ENCODE measurements at places on chromosomes 3 and 15. TPM values are rescaled to one million over a fixed set of nuclear protein-coding genes. Genes with fewer than 3 reads are reported as not detected.

Gene MORC1
- not detected for total RNA-seq

Gene NR1I2
- 0.63 TPM for total RNA-seq

Gene MYH15
- total RNA-seq, result 0.63 TPM

Gene FBXW12
- total RNA-seq, result 2.8 TPM

Gene ASB14
- total RNA-seq, result not detected

Gene ACKR2
- not detected for total RNA-seq

Gene FSTL1
- total RNA-seq, result 63.5 TPM

Gene GOLGA8Q
- 1.9 TPM for total RNA-seq

Gene SCAPER
- 97.0 TPM for total RNA-seq

Gene CACNA2D2
- total RNA-seq, result 4.1 TPM

Gene AHSG
- 0.63 TPM for total RNA-seq

Gene ALAS1
- 36.3 TPM for total RNA-seq

Gene CHST2
- total RNA-seq, result 34.1 TPM

Gene EPHB1
- 36.9 TPM for total RNA-seq

Gene AADAC
- total RNA-seq, result not detected

Gene ACP3
- total RNA-seq, result 0.63 TPM

Gene C3orf22
- total RNA-seq, result not detected

Gene PYDC2
- total RNA-seq, result not detected

Gene SEMA3B
- total RNA-seq, result 5.3 TPM

Gene KLHL40
- total RNA-seq, result not detected

Gene APBA2
- total RNA-seq, result 152 TPM

Gene AADACL2
- not detected for total RNA-seq

Gene GRAMD1C
- total RNA-seq, result 13.1 TPM

Gene NPAP1
- total RNA-seq, result 0.94 TPM

Gene CX3CR1
- 11.6 TPM for total RNA-seq

Gene DLEC1
- 1.6 TPM for total RNA-seq

Gene ATP13A5
- 0.63 TPM for total RNA-seq

Gene STXBP5L
- 27.2 TPM for total RNA-seq

Gene GUCA1C
- not detected for total RNA-seq

Gene EFCAB12
- total RNA-seq, result 0.94 TPM

Gene PLCH1
- total RNA-seq, result 13.1 TPM

Gene B4GALT4
- total RNA-seq, result 14.7 TPM

Gene ZIC1
- total RNA-seq, result 5.9 TPM

Gene LRRC31
- not detected for total RNA-seq

Gene FAM81A
- total RNA-seq, result 58.2 TPM

Gene ACTRT3
- 2.8 TPM for total RNA-seq

Gene MB21D2
- 44.8 TPM for total RNA-seq

Gene ROPN1
- not detected for total RNA-seq

Gene GPR156
- total RNA-seq, result 9.1 TPM

Gene CMTM8
- total RNA-seq, result 0.63 TPM

Gene CFAP44
- 5.9 TPM for total RNA-seq

Gene SMCO1
- total RNA-seq, result not detected

Gene GHSR
- total RNA-seq, result not detected

Gene LEKR1
- 1.3 TPM for total RNA-seq

Gene FGF12
- 180 TPM for total RNA-seq

Measured in parietal lobe (tissue), 2 donors.